ENCODE measurements at places on chromosomes 4 and X. TPM values are rescaled to one million over a fixed set of nuclear protein-coding genes. Genes with fewer than 3 reads are reported as not detected.

DNA sequence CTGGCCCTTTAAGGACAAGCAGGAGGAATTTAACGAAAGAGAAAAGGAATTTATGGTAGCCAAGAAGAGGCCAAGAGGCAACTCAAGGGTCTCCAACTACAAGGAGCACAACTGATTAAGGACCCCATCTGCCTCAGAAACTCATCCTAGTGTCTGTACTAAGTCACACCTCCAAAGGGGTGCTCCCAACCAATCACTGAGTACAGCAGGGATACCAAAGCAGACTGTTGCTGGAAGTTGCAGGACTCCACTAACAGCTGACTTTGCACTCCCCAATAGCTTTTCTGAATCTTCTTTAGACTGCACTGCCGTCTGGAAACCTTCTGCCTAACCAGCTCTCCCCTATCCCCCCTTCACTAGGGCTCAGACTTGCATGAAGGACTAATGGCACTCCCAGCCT lies 50.6 kb downstream of the ATP11C start:
- no peak for DNase-seq

- DNase-seq, result no peak
These were observed 1183.0 kb downstream of the TECRL start for GRCh38 chr4:63226229-63226628.

DNA sequence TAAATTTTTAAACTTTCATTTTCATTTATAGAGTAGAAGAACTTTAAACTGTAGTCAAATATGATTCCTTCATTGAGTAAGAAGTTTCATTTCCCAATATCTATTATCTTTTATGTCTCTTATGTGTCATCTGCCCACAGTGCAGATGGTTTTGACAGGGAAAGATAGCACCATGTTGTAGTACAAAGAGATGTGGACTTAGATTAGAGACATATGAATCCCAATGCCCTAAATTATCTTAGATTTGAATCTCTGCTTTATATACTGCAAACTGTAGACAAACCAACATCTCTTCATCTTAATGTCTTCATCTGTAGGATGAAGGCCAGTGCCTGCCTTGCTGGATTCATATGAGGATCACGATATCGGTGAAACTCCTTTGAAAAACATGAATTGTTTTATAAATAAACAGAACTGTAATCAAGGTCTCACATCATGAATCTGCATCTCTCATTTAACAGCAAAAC lies 217.5 kb downstream of the BANK1 start:
- no peak for DNase-seq

DNA sequence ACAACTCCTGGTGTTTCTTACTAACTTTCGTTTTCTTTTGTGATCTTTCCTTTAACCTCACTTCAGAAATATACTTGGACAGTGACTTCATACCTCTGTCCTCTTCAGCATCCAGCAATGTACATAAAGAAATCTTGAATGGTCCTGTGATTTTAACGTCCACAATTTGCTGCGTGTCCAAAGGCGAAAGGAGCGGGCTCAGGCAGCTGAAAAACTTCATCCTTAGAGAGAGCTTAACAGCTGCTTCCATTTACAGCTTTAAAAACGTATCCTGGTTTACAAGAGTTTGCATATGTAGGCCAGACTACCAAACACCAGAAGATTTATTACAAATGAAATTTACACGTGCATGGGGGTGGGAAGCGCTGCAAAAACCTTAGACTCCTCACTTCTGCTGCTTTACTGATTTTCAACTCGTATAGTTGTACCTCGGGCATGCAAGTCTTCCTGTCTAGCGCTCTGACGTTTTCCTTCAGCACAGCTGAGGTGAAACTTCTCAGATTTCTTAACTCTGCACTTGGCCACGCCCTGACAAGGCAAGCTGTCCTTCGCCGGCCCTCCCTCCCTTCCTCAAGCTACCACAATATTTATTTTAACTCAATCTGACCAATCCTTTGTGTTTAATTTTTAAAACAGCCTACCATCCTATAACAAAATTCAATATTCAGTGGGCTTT lies 406.4 kb downstream of the FAM47A start:
- DNase-seq, result peak; percentile 24

- no peak for DNase-seq
These were observed 143.3 kb downstream of the PDLIM5 start for GRCh38 chr4:94595013-94595412.

GRCh38 chr4:14176613-14177012 lies 549.1 kb upstream of the BOD1L1 start:
- no peak for DNase-seq

DNA sequence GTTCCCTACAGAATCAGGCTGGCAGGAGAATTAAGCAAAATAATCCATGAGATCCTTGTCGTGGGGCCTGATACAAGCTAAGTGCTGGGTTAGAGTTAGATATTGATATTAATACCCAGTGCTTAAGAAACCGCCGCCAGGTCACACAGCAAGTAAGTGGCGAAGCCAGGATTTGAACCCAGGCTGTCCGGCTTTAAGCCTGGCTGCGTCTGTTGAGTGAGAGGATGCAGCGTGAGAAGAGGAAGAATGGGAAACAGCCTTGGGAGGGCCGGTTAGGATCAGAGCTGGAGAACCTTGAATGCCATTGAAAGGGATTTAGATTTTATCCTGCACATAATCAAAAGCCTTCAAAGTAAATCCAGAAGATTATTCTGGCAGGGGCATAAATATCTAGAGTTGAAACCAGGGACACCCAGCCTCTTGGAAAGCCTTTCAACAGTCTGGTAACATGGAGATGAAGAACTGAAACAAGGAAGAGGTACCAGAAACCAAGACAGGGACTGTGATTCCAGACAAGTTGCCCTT lies 64.8 kb upstream of the HELT start:
- DNase-seq, result no peak

DNA sequence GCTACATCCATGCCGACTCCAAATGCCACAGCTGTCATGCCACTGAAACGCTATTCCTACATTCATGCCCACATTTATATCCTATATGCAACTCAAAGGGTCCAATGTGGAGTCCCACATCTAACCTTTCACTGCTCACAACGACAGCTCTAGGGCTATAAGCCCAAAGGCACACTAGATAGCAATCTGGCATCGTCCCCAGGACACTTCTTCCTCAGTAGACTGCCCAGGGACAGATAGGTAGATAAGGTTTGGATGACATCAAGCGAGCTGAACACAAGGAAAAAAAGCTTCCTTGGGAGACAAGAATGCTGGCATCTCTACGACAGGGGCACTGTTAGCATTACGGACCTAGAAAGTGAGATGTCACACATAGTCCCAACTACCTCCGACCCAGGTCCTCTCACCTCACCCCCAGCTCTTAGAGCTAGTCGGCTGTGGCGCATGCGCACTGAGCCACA lies 685 bp downstream of the RAB9B start:
- no peak for DNase-seq

GRCh38 chr4:11542952-11543351 lies 114.3 kb upstream of the HS3ST1 start:
- no peak for DNase-seq

GRCh38 chr4:73683033-73683432 lies 57.3 kb upstream of the CXCL8 start:
- DNase-seq, result no peak

GRCh38 chr4:113383111-113383785 lies 333.8 kb downstream of the ANK2 start:
- DNase-seq, result no peak

The CT45A10 gene
- polyA plus RNA-seq, result not detected

The FAM156B gene
- polyA plus RNA-seq, result 18.2 TPM

The CYSLTR1 gene
- 1.5 TPM for polyA plus RNA-seq

The EDNRA gene
- 97.2 TPM for polyA plus RNA-seq

The TBC1D8B gene
- 5.0 TPM for polyA plus RNA-seq

The TCEAL9 gene
- 213 TPM for polyA plus RNA-seq

The PTPN13 gene
- 115 TPM for polyA plus RNA-seq
